Endothelial cell (in vitro differentiated cells): ENCODE measurements at places on chromosomes 2 and 18.

DNA sequence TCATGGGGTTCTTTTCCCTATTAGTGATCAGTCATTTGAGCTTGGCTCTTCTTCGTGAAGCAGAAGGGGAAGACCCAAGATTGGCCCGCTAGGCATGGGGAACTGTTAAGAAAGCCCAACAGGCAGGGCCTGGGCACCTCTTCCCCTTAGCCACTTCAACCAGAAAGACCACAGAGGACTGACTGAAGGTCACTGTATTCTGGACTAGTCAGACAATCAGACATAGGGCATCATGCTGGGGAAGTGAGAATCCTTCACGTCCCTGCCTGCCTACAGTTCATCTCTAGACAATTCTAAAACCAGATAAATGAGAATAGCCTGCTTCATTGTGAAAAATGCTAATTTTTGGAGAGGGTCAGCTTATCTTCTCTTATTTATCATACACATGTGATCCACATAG is 28.1 kb downstream of the FAP start:
- no peak for DNase-seq

DNA sequence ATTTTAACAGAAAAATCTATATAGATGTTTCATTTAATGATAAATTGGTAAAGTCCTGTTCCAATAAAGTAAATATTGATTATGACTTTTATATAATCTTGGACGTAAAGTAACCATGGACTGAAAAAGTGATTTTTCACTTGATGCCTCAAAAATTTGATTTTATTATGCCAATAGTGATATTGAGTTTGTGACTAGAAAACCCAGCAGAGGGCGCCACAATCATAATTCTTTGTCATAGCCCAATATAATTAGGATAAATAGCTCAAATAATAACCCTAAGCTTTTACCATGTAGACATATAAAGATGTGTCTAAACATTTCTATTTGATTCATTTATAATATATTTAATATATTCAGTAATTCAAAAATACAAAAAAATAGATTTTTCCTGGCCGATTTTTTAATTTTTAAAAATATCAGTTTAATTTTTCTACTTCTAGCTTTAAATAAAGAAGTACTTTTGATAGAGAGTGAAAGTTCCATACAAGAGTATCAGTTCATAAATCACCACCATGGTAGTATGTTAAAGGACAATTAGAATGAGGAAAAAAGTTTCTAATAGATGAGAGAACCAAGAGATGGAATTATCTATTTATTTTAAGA is 30.7 kb downstream of the CAMKMT start:
- peak; percentile 50 for DNase-seq

DNA sequence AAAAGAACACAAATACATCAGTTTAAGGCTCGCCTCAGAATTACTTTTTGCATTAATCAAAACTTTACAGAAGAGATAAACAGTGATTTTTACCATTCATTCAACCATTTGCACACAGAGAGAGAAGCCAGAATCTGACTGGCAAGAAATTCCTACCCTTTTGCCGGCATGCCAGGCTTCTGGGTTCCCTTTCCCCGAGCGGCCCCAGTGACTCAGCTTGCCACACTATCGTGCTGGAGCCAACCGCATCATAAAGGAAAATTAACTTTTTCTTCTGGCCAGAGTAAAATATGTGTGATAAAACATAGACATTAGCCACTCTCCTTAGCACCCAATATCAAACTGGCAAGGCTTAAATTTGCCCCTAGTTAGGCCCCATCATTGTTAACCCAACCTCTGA is 61.8 kb upstream of the IKZF2 start:
- no peak for DNase-seq

- no peak for DNase-seq
Measured at GRCh38 chr2:185384822-185385560, 353.6 kb upstream of the FSIP2 start.

DNA sequence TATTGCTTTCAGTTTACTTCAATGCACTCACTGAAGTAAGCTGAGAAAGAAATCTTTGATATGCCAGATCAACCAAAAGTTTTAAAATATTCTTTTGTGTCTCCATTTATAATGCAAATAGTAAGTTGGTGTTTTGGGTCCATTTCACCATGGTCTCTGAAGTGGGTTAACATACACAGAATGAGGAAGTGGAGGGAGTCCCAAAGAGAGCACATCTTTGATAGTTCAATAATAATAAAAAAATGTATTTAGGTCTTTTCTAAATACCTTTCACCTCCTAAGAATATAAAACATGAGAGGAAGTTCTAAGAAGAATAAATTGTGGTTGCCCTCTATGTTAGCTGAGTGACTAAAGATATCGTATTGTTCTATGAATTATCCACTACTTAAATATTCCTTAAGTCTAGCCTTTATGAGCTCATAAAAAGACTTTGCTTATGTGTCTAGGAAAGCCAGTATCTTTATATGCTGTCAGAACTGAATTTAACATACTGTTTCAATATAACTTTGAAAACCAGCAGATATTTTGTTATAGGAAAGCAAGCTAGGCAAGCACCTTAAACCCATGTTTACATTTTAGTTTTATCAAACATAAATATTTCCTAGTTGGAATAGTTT is 148.7 kb upstream of the ZEB2 start:
- DNase-seq, result no peak

DNA sequence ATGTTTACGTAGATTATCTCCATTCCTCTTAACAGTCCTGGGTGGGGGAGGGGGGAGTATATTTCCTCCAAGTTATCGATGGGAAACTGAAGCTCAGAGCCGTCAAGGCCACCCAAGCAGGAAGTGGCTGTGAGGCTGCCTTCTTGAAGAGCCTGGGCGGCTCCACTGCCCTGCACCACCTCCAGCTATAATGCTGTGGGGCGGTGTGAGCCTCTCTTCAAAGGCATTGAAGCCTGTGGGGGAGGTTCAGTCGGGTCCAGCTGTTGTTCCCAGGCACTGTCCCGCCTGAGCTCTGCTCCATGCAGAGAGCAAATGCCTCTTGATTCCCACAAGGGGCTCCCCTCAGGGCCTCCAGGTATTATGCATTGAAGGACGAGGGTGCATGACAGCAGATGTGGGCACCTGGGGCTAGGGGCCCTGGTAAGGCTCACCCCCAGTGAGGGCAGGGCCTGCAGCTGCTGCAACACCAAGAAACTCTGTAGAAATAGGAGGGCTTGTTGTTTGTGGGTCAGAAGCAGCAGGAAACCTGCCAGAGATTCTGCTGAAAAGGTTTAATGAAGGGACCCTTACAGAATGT is 29.5 kb upstream of the LAPTM4A start:
- DNase-seq, result no peak

DNA sequence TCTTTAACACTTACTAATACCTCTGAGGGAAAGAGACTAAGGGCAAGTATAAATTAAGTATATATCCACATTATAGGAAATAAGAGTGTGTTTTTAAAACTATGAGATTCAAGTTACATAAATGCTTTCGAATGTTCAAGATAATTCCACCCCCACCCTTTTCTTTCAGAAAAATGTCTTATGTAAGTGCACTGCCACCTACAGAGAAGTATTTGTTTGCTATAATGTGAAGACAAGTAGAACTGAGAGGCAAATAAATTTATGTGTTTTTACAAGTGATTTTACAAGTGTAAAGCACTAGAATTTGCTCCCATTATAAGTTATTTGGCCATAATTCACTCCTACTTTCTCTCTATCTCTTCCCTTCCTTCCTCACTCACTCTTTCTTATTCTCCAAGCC is 99.9 kb upstream of the CRACDL start:
- no peak for DNase-seq

DNA sequence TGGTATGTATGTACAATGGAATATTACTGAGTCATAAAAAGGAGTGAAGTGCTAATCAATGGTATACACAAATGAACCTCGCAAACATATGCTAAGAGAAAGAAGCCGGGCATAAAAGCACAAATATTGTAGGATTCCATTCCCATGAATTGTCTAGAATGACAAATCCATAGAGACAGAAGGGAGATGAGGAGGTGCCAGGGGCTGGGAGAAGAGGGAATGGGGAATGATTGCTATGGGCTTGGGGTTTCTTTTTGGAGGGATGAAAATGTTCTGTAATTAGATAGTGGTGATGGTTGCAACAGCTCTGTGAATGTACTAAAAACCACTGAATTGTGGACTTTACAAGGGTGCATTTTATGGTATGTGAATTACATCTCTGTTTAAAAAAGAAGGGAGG is 73.5 kb downstream of the GLI2 start:
- DNase-seq, result no peak

GRCh38 chr2:222751238-222751637 is 79.8 kb downstream of the MOGAT1 start:
- DNase-seq, result no peak

DNA sequence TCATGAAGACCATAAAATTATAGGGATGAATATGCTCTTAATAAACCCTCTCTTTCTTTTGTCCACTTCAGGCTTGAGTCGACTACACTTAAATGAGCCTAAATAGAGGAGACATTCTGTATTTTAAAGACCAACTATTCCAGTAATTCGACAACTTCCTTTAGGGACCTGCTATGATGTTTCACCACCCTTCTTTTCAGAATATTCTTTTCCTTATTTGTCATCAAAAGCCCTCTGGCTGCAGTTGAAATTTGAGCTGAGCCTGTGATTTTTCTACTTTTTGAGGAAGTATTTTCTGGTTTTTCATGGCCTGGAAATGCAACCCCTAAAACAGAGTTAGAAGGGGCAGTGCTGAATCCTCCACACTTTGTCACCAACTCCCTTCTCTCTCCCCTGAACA is 287.0 kb downstream of the EPHA4 start:
- DNase-seq, result no peak

DNA sequence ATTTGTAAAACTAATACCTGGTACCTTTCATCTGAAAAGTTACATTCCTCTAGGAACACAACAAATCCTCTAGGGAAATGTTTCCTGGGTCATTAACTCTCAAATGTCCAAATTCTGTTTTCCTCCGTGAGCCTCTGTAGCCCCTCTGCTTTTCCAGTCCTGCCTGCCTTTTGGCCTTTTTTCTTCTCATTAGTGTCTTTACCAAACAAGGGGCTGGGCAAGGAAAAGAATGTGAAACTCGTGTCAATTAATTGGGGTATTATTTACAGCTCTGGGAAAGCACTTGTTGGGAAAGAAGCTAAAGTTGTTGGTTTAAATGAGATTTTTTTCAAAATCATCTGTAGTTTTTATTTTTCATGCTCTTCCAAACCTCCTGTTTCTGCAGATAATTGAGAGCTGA is 198.1 kb upstream of the NRP2 start:
- DNase-seq, result no peak

- no peak for DNase-seq
Measured at GRCh38 chr2:130374587-130375290, 18.9 kb downstream of the PTPN18 start.

- no peak for DNase-seq
Measured at GRCh38 chr2:55721596-55722215, 28.1 kb upstream of the PNPT1 start.

GRCh38 chr2:198277181-198277580 is 472.8 kb downstream of the PLCL1 start:
- no peak for DNase-seq

DNA sequence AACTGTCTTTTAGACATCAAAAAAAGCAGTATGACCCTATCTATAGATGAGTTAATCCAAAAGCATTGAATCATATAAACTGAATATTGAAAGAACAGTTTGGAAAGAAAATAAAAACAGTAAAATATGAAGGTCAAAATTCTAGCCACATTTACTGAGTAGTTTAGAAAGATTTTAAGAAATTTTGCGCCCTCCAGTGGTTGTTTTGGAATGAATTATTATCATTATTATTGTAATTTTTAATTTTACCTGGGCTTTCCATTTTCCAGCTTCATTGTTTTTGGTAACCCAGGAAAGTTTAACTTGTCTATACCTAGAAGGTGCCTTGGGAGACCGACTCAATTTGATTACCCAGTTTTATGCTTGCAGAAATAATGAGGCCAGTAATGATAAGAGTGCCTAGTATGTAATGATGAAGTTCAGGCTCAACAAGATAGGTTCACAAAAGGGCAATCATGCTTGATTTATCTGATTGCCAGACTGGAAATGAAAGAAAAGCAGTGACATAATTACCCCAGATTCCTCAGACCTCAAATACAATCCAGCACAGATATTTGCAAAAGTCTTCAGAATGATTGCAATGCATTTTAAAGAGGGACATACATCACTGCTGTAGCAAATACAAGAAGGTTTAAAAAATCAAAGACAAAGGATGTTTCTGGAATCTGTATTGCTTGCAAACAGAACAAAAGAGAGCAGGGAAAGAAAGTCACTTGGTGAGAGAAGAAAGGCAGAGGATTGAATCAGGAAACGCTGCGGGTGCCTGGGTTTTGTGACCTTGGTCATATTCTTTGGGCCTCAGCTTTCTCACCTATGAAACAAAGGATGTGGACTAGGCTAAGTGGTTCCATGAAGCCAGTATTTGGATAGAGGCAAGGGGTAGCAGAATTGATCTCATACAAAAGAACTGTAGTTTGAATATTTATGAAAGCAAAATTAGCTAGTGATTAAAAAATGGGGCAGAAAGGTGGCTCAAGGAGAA is 153.8 kb downstream of the MAP2 start:
- no peak for DNase-seq

GRCh38 chr2:233707940-233708644 is 4.6 kb upstream of the UGT1A5 start:
- no peak for DNase-seq

DNA sequence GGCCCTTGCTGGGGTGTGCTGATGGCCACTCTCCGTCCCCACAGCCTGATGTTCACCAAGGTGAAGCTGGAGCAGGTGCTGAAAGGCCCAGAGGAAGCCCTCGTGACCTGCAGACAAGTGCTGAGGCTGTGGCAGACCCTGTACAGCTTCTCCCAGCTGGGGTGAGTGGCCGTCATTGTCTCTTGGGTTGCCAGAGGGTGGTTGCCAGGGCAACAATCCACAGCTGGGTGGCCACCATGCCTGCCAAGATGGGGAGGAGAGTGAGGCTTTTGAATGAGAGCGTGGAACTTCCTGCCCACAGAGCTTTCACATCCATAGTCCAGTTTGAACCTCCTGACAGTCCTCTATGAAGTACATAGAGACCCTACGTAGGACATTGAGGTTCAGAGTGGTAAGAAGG is 108.8 kb downstream of the STPG4 start:
- no peak for DNase-seq

DNA sequence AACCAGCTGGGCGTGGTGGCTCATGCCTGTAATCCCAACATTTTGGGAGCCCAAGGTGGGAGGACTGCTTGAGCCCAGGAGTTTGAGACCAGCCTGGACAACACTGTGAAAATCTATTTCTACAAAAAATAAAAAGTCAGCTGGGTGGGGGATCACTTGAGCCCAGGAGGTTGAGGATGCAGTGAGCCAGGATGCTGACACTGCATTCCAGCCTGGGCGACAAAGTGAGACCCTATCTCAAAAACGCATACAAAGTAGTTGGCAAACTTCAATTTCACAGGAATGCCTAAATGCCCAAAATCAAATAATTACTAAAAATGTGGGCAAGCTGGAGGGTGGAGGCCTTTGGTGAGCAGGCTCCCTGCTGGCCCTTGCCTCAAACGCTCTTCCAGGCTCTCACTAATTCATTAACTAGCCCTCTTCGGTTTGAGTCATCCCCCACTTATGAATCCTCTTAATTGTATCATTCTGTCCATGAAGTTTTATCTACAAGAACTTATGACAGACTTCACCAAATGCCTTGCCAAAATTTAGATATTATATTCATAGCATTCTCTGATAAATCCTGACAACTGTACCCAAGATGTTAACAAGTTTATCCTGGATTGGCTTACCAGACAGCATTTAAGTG is 68.7 kb upstream of the ZFP36L2 start:
- DNase-seq, result no peak

GRCh38 chr18:79851489-79851888 is 53.8 kb downstream of the KCNG2 start:
- no peak for DNase-seq

- DNase-seq, result no peak
Measured at GRCh38 chr18:28068207-28068606, 108.7 kb downstream of the CDH2 start.

GRCh38 chr2:142220901-142221300 is 90.1 kb upstream of the LRP1B start:
- DNase-seq, result no peak
